HT-29 (cell line): ENCODE measurements at places on chromosomes 3 and 15. TPM values are rescaled to one million over a fixed set of nuclear protein-coding genes. Genes with fewer than 3 reads are reported as not detected.
A peak's percentile ranks its signal among the peaks of the same experiment; 100 is the strongest.

The TMIE gene
- 0.16 and 0.18 TPM in 2 replicates for total RNA-seq

The LMCD1 gene
- 4.8 and 7.5 TPM in 2 replicates for total RNA-seq

DNA sequence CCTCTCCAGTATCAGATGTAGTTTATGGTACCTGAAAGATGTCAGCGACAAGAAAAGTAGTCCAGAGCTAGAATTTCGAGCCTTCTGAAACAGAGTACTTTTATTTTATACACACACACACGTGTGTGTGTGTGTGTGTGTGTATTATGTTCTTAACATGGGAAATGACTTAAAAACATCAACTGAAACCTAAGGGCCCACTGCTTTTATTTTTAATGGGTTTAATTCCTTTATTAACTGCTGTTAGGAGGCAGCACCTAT lies 1.9 kb downstream of the TCF12 start:
- DNase-seq, result no peak

DNA sequence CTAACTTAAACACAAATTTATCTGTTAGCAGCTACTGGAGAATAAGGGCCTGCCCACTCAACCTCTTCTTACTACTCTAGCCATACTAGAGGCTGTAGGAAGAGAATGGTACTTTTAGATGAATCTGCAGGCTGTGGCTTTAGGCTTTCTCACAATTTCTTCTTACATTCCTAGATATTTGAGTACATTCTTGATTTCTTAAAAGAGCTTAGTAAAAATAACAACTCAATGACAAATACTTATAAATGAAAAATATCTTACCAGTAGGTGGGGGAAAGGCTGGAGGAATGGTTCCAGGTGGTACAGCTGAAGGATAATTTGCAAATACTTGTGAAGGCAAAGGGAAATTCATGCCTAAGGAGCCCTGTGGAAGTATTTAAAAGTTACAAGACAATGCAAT lies 92.9 kb upstream of the GK5 start:
- no peak for DNase-seq

DNA sequence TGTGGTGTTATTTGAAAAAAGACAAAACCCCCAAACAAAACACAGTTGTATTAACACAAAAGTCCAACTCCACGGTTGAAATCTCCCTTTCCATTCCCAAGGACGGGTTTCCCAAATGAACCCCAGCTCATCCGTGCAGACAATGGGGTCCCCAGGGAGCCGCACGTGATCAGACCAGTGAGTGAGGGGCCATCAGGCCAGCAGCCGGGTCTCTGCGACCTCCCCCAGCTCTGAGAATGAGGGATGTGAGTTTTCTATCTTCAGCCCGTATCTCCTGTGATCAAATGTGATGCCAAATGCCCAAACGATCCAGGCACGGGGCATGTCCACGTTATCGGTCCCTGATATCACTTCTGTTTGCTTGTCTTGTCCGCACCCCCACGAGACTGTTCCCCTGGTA lies 138.0 kb downstream of the OPA1 start:
- DNase-seq, result no peak

GRCh38 chr15:78635346-78635745 lies 5.7 kb downstream of the CHRNB4 start:
- no peak for DNase-seq

DNA sequence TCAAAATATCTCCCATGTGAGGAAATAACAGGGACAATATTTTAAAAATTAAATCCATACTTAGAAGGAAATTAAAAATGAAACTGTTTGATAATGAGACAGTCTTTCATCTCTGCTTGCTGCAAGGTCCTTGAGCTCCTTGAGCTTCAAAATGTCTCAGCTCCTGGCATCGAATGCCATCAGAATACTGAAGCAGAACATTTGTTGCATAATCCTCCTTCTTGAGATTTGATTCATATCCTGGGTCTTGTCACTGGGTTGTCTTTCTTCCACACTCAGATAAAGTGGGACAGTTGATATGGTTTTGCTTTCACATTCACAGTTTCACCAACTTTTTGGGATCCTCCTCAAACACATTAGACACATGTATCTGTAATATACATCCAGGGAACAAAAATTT lies 27.8 kb downstream of the COL8A1 start:
- DNase-seq, result no peak

- no peak for DNase-seq
Observed at GRCh38 chr3:84755860-84756259, 202.9 kb upstream of the CADM2 start.

DNA sequence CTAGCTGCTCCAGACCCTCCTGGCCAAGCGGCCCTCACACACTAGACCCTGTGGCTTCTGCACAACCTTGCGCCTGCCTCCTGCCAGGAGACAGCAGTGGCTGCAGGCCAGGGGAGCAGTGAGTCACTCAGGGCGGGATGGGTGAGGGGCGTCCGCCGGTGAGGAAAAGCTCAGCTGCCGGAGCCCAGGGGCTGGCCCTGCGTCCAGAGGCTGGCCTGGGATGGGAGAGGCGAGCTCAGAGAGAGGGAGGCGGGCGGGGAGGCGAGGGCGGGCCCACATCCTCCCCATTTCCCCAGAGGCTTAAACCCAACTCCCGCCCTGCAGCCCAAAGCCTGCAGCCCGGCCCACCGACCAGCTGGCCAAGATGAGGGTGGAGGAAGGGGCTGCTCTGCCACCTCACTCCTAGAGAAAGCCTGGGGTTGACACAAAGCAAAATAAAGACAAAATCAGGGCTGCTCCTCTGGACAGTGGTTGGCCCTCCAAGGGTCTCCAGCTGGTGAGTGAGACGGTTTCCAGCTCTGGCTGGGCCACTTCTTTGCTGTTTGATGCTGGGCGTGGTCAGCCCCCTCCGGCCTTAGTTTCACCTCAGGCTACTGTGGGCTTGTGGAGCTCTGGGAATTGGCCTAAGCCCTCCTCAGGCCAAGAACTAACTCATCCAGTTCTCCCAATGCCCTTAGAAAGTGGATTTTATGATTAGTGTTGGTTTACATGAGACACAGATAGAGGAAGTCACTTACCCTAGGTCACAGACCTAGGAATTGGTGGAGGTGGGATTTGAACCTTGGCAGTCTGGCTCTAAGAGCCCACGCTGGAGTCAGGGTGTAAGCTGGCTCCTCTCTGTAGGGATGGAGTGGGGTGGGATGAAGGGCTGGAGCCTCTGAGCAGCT lies 50.6 kb downstream of the IQSEC1 start:
- DNase-seq, result no peak

- no peak for DNase-seq
Observed at GRCh38 chr15:85749261-85750151, 45.2 kb downstream of the KLHL25 start.

DNA sequence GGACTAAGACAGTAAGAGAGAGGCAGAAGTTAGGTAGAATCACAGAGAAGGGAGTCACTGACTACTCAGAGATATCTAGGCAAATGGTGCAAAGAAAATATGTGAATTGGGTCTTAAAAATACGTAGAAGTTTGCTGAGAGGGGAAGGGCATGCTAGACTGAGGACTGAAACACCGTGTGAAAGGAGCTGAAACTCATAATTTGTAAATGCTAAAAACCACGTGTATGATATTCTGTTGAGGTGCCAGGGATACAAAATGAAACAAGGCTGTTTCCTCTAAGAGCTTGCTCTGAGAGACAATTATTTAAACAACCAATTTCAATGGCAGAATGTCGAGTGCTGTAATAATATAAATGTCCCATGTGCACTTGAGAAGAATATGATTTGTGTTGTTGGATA lies 47.2 kb downstream of the NCK1 start:
- no peak for DNase-seq

- DNase-seq, result peak; percentile 13
Observed at GRCh38 chr3:69370156-69370883, 15.6 kb downstream of the FRMD4B start.
